ENCODE measurements at places on chromosomes 6 and 20.
A peak's percentile ranks its signal among the peaks of the same experiment; 100 is the strongest.

DNA sequence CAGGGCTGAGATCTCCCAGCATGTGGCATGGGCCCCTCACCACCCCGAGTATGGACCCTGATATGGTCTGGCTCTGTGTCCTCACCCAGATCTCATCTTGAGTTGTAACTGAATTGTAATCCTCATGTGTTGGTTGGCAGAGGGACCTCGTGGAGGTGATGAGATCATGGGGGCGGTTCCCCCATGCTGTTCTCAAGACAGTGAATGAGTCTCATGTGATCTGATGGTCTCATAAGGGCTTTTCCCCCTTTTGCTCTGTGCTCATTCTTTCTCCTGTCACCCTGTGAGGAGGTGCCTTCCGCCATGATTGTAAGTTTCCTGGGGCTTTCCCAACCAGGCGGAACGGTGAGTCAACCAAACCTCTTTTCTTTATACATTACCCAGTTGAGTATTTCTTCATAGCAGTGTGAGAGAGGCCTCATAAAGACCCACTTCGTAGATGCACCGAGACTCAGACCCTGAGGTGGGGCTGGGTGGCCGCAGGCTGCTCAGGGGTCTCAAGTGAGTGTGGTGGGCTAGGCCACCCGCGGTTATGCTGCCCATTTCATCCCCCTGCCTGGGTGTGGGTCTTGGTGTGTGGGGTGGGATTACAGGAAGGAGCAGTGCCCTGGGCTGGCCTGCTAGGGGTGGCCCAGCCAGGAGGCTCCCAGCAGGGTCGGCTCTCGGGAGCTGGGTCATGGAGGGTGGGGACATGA lies 26.2 kb upstream of the GATA5 start:
- no peak for DNase-seq

DNA sequence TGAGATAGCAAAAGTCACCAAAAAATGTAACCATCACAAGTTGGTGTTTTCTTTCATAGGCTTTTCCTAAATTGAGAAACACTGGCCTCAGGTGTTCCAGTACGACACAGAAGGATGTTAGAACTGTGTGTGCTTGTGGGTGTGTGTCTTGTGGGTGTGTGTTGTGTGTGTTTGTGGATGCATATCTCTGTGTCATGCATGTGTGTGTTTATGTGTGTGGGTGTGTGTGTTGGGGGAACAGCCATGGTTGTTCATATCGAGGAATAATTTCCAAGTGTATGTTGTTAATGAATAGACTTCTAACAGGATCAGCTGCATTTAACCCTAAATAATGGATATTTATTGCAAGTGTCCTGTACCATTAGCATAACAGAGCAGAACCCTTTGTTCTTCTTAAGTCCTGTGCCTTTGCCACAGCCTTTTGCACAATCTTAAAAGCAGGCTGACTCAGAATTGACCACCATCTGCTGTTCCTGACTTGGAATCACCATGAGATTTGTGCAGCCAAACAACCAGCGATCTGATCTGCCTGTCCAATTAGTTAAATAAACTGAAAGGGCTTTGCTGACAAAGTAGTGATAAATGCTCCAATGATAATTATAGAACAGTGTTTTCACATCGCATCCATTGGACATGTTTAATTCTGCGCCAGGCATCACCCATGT lies 7.6 kb downstream of the CD93 start:
- DNase-seq = no peak

- DNase-seq = no peak
Observed at GRCh38 chr20:36092398-36093024, 62.0 kb upstream of the EPB41L1 start.

GRCh38 chr20:51023617-51024155 lies 779 bp upstream of the KCNG1 start:
- DNase-seq = no peak

DNA sequence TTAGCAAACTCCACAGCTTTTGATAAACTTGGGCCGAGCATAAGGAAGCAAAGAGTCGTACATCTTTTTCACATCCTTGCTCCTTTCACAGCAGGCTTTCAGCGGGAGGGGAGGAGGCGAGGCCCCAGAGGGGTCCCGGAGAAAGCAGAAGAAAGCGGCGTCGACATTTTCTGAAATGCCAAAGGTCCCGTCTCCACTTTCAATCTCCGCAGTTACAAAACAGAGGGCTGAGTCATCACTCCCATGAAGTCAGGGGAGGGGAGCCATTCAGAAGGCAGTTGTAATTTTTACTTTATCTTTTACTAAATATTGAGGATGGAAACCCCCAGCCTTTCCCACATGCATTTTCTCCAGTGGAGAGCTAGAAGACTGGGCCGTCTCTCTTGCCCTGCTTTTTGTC lies 174.2 kb upstream of the THBS2 start:
- DNase-seq = peak; percentile 27

DNA sequence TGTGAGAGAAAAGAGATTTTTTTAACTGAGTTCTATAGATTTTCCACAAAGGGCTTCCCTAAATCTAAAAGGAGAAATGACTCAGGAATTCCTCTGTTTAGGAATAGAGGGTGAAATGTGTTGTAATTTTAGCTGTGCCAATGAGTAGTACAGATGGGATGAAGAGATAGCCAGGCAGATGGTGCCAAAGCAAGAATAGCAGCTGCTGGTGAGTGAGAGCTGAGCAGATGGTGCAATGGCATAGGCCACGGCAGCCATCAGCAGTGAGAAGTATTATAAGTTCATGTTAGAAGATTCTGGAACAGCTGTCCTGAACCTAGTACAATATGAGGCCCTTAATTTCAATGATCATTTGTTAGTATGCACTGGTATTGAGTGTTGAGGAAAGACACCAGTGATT lies 40.2 kb upstream of the CRISP1 start:
- no peak for DNase-seq

DNA sequence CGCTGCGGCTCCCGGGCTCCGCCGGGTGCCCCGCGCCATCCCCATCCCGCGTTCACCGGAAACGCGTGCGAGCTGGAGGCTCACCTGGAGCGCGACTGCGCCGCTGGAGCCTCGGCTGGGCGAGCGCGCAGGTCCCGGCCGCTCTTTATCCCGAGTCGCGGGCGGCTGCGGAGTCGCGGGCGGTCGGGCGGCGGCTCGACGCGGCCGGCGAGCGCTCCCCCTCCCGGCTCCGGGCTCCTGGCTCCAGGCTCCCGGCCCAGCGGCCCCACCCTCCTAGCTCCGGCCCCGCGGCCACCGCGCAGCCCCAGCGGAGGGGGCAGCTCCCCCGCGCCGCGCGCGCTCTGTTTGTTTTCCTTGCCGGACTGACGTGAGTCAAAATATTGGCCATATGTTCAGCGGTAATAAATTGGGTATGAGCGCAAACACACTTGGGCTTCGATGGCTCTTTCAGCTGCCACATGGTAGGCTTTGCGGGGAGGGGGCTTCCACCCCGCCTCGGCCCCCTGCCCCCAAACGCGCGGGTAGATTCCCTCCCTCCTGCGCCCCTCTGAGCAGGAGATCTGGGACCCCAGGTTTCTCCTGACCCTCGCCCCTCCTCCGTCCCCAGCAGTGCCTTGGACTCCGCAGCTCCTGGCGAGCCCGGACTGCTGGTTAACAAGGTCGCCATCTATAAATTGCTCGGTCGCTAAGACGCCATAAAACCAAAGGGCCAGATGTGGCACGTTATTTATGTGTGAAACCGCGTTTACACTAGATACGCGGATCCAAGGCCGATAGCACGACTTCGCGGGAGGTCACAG lies 8.8 kb upstream of the NKX2-2 start:
- DNase-seq = no peak

DNA sequence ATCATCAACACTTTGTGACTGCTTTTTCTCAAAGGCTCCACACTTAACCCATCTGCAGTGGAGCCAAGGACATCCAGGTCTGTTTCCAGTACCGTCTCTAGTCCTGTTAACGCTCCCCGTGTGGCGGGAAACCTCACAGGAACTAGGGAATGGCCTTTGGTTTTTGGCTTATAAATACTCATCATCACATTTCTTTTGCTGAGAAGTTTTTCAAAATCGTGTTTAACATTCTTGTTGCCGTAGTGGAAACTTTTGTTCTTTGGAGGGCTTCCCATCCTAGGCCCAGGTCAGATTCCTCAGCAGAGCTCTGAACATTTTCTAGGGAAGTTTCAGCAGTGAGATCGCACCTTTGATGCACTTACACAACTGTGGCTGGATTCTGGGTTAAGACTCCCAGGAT lies 24.6 kb downstream of the DAAM2 start:
- no peak for DNase-seq

DNA sequence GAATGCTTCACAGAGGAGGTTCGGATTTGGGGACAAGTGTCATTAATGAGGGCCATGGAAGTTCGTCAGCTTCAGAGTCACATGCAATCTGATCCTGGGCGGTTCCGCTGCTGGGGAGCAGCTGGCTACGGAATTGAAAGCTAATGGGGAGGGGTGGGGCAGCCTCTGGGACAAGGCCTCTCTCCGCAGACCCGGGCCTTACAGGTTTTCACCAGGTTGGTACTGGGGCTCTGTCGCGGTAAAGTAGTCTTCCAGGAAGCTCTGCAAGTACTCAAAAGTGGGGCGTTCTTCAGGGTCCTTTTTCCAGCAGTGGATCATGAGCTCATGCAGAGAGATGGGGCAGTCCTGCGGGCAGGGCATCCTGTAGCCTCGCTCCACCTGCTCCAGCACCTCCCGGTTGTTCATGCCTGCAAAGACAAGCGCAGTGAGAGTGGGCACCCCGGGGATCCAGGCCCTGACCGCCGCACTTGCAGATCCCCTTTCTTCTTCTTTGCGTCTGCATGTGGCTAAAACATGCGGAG lies 55.9 kb upstream of the TRAF3IP2 start:
- no peak for DNase-seq

- DNase-seq = no peak
Observed at GRCh38 chr20:24781418-24781980, 167.6 kb upstream of the CST7 start.

DNA sequence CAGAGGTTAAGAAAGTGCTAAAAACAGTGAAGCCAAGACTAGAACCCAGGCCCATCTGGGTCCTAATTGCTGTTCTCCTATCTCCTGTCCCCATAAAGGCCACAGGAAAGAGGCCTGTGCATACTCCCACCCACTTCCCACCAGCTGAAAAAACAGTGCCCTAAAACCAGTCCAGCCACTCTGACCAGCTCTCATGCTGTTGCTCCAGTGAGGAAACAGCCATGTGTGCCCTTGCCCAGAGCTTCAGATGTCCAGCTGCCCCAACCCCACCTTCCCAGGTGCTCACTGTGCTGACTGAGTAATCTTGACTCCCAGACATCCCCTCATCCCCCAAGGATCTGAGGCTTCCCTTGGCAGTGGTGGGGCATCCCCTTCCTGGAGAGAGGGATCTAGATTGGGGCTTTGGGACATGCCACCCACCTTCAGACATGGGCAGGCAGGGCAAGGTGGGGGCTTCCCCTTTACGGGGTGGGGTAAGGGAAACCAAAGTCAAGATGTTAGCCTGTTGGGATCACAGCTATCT lies 28.7 kb downstream of the KCNK5 start:
- no peak for DNase-seq

- DNase-seq = no peak
Observed at GRCh38 chr6:25138934-25139415, 140.2 kb upstream of the CARMIL1 start.

GRCh38 chr20:61599061-61599531 lies 347.0 kb downstream of the CDH4 start:
- peak; percentile 35 for DNase-seq

- DNase-seq = no peak
Observed at GRCh38 chr6:134457941-134458340, 140.0 kb upstream of the SGK1 start.

GRCh38 chr6:156718647-156719394 lies 58.4 kb upstream of the ARID1B start:
- peak; percentile 55 for DNase-seq

GRCh38 chr6:11330413-11330760 lies 97.9 kb upstream of the NEDD9 start:
- no peak for DNase-seq

DNA sequence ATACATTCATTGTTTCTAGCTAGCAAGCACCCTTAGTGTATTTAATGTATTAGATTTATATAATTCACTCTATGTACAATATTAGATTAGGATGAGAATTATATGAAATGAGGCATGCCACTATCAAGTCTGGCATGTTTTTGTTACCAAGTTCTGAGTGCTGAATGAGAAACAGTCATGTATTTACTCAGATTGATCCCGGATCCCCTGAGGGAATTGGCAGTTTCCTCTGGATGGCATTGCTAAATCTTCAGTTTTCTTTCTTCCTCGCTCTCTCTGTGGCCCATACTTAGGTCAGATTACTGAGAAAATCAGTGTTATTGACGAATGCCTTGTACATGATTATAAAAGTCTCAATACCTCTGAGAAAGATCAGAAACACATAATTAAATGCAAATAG lies 66.6 kb downstream of the CDKAL1 start:
- no peak for DNase-seq

DNA sequence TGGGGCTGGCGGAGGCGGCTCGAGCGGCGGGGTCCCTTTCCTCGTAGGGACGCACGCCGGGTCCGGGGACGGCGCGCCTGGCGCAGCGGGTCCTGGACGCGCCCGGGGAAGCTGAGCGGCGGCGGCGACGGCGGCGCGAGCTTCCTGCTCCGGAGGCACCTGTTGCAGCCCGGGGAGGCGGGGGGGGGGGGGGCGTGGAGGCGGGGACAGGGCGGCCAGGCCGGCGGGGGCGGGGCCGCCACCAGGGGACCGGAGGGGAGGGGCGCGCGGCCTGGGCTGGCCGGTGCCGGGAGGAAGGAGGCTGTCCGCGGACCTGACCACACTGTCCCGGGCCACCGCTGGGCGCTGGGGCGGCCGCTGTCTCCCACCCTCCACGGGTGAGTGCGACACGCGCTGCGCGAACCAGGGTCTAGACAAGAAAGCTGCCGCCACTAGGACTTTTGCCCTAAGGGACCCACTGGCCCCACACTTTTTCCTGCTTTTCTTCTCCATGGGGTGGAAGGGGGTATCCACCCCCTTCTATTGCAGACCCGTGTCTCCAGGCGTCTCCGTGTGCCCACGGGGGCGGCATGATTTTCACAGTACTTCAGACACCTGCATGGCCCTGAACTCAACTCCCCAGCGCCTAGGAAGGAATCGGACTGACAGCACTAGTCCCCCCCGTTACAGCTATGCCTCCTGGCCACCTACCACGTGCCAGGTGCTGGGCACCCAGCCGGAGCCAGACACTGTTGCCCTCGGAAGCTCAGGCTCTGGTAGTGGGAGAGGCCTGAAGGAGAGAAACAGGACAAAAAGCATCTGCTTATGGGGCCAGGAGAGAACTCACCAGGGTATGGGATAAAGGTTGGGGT lies at the start of gene NFATC2:
Gene NFATC2, minus strand, starts transcription at position 149 of the 851 bp plus-strand sequence. CDS start 220 bp downstream, outside the sequence.
- DNase-seq = peak; percentile 79

- no peak for DNase-seq
Observed at GRCh38 chr6:109628158-109629000, 62.6 kb downstream of the AK9 start.

- DNase-seq = no peak
Observed at GRCh38 chr6:132513831-132514545, 1.1 kb upstream of the STX7 start.

DNA sequence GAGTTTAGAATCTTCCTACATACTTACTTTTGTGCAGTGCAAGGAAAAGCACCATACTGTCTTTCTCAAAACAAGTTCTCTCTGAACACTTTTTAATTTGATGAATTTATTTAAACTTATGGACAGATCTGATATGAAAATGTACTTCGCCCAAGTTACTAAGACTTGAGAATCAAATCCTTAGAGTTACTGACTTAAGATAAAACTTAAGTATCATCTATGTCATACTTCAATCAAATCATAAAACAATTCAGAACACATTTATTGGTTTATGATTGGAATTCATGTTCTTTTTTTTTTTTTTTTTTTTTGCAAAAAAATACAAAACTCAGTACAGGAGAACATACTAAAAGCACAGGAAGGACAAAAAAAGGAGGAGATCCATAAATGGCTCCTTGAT lies 77.7 kb downstream of the MBOAT1 start:
- DNase-seq = no peak

- no peak for DNase-seq
Observed at GRCh38 chr20:21500599-21500998, 13.3 kb downstream of the NKX2-2 start.

Measured in heart left ventricle (tissue), 16 donors.